ENCODE measurements at places on chromosomes 16 and 17. TPM values are rescaled to one million over a fixed set of nuclear protein-coding genes. Genes with fewer than 3 reads are reported as not detected.

NSRP1 gene
- 0.98 TPM for total RNA-seq

CREBBP gene
- total RNA-seq: 8.6 TPM

ETV4 gene
- total RNA-seq: 31.5 TPM

MYH13 gene
- total RNA-seq: not detected

MAF gene
- total RNA-seq: not detected

SLC35G6 gene
- total RNA-seq: not detected

DPEP3 gene
- total RNA-seq: not detected

SHISA9 gene
- 0.24 TPM for total RNA-seq

TBX6 gene
- not detected for total RNA-seq

ABCA10 gene
- 0.10 TPM for total RNA-seq

CCL1 gene
- total RNA-seq: not detected

OGFOD3 gene
- total RNA-seq: 65.0 TPM

CA10 gene
- total RNA-seq: not detected

KRTAP9-8 gene
- total RNA-seq: not detected

NPIPB13 gene
- 0.68 TPM for total RNA-seq

SLC12A3 gene
- 0.25 TPM for total RNA-seq

Measured in G401 (cell line).